Lung (tissue), 17 donors: ENCODE measurements at places on chromosomes 16 and 17.

- DNase-seq: no peak
These were observed 2.4 kb downstream of the RHBDF2 start for GRCh38 chr17:76498876-76499251.

- no peak for DNase-seq
These were observed 15.0 kb upstream of the C16orf87 start for GRCh38 chr16:46845952-46846351.

GRCh38 chr16:2779978-2780898 is 3.2 kb upstream of the ELOB start:
- no peak for DNase-seq

DNA sequence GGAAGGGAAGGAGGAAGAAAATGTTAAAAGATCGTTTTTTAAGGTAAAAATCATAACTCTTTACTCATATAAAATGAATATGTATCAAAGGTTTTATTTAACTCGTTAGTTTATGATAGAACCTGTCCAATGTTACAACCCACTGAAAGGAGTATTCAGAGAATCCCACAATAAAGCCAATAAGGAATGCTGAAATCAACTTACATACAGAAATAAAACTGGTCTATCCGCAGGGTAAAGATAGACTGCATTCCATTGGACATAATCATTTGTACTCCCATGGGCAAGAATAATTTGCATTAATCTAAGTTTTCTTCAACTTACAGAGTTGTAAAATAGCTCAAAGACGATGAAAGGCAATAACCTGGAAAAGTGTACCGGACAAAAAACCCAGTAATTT is 17.9 kb upstream of the BEAN1 start:
- peak; percentile 44 for DNase-seq

GRCh38 chr17:37662353-37662752 is 19.1 kb upstream of the DDX52 start:
- DNase-seq: no peak

- peak; percentile 5 for DNase-seq
These were observed 85.6 kb downstream of the TTC19 start for GRCh38 chr17:16085066-16085699.

GRCh38 chr17:66865151-66865550 is 30.2 kb downstream of the CACNG5 start:
- no peak for DNase-seq

- no peak for DNase-seq
These were observed 8.7 kb upstream of the UBE2G1 start for GRCh38 chr17:4375039-4375748.

GRCh38 chr16:15403392-15403995 is 7.9 kb downstream of the MPV17L start:
- no peak for DNase-seq

DNA sequence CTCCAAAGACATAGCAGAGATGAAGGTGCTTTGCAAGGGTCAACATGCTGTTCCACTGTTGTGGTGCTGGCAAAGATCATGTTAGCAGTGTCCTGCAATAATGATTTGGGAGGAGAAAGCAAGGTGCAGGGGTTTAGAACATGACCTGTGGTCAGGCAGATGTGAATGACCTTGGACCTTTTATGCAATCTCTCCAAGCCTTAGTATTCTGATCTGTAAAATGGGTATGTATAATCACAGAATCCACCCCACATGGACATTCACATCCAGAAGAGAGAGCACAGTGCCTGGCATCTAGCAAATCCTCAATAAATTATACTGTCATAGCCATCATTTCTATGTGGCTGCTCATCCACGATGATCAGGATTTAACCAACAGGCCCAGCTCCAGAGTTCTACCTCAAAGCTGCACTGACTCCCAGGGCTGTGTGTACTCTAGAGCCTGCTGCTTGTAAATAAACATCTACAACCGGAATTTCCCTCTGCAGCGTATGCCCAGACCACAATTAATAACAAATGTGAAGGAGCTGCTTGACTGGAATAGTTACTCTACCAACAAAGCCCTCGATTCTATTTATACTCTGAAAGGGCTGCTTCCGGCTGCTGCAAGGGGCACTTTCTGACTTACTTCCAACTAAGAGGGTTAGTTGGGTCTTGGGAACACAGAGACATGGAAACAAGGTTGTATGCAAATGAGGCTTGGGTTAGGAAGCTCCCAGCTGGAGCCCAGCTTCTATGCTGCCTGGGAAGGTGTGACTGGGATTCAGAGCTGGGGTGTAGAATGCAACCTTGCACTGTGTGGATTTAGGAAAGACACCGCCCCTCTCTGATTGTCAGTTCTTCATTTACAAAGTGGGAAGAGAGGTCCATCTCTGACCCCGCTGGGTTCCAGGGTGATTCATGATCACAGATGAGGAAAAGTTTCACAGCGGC is 265.2 kb downstream of the XYLT1 start:
- peak; percentile 82 for DNase-seq

DNA sequence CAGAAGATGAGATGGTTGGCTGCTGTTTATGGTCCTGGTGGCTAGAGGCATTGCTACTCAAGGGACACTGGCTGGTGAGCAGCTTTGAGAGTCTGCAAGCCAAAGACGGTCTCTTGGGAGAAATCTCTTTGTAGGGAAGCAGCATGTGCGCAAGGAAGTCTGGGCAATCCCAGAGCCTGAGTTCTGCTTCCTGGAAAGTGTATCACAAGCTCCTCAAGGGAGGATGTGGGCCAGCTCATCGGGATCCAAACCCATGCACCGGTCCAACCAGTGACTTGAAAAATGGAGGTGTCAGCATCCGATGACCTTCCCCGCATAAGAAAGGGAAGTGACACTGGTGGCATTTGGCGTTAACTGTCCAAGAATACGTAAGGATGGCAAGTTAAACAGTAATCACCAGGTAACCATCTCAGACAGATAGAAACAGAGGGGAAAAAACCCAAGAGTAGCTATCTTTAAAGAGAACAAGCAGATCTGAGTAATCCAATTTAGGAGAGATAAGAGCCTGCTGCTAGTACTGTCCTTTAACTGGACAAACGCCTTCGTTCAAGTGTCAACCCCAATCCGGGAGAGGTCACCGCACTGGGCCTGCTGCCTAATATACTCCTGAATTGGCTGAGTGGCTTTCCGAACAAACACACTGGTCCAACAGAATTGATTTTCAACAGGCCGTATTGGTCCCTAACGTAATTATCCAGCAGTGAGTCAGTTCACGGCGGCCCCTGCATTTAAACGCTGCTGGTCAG is 303.0 kb upstream of the ZFHX3 start:
- no peak for DNase-seq

- no peak for DNase-seq
These were observed 10.2 kb downstream of the RNF213 start for GRCh38 chr17:80270836-80271235.

- no peak for DNase-seq
These were observed 4.7 kb downstream of the SGF29 start for GRCh38 chr16:28558456-28558855.

DNA sequence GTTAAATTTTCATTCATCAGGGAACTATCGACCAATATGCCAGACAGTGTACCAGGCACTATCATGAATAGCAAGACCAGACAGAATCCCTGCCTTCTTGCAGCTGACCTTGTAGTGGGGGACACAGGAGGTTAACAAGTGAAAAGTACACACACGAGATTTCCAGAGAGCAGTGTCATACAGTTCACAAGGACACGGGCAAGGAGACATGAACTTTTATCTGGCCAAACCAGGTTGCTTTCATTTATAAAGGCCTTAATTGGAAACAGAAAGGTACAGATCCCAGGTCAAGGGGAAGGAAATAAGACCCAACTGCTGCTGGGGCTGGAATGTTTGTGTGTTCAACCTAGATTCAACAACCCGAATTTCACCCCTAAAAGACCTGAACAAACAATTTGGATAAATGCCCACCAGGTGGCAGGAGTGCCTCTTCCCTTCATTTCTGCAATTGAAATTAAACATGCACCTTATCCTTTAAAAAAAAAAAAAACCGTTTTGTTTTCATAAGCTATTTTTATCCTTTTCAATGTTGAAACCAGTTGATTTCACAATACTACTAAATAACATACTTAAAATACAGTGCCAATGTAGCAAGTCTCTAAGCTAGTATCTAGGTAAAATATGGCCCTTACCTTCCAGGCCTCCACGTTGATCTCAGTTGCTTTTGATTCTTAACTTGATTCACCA is 65.9 kb downstream of the EMP2 start:
- peak; percentile 60 for DNase-seq

DNA sequence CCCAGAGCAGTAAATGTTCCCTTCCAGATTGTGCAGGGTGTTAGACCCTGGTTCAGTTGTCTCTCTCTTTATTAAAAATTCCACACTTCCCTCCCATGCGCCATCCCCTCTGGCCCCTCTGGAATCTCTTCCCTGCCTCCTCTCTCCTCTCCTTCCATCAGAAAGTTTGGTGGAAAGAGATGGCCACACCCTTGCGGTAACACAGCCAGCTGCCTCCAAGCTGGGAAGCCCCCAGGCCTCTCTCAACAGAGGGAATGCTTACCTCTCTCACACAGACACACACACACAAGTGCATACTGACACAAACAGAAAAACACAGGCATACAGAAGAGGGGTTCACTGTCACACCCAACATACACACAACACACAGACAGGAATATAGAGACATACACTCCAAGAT is 220.5 kb downstream of the C16orf78 start:
- DNase-seq: no peak

DNA sequence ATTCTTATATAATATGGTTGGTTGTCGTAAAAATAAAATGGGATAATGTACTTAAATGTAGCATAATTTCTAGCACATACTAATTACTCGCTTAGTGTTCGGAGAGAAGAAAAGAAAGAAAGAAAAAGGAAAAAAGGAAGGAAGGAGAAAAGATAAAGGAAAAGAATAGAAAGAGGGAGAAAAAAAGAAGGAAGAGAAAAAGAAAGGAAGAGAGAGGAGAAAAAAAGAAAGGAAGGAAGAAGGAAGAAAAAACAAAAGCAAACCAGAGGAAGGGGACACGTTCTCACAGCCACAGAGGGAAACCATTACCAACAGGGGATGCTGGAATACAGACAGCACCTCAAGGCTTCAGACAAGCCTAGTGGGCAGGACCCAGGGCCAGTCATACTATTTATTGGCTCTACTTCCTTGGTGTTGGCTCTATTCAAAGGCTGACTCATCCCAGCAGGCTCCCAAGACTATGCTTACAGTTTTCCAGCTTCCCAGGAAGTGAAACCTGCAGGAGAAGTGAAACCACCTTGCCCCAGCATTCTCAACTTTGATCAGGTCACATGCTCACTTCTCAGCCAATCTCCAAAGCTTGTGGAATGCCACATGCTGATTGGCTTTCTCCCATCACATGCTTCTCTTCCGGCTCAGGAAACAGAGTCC is 273.5 kb upstream of the IRX5 start:
- no peak for DNase-seq

- DNase-seq: peak; percentile 81
These were observed 7.1 kb upstream of the AKTIP start for GRCh38 chr16:53509906-53510703.

- DNase-seq: peak; percentile 67
These were observed 9.6 kb upstream of the RHBDF2 start for GRCh38 chr17:76510831-76511244.

- DNase-seq: peak; percentile 75
These were observed 14.1 kb downstream of the CYGB start for GRCh38 chr17:76523084-76524037.

DNA sequence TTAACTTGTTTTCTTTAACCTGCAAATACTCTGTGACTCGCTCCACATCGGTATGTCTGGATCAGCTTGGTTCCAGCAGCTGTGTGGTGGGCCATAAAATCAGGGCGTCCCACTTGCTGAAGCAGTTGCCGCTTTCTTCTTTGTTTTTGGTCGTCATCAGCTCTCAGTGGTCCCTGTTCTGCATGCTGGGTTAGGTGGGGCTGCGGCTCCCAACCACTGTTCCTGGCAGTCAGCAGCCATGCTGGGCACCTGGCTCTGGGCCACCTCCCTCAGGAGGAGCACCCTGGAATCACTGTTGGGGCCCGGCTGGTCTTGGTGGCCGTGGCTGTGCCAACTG is 23.0 kb downstream of the MGRN1 start:
- DNase-seq: no peak

DNA sequence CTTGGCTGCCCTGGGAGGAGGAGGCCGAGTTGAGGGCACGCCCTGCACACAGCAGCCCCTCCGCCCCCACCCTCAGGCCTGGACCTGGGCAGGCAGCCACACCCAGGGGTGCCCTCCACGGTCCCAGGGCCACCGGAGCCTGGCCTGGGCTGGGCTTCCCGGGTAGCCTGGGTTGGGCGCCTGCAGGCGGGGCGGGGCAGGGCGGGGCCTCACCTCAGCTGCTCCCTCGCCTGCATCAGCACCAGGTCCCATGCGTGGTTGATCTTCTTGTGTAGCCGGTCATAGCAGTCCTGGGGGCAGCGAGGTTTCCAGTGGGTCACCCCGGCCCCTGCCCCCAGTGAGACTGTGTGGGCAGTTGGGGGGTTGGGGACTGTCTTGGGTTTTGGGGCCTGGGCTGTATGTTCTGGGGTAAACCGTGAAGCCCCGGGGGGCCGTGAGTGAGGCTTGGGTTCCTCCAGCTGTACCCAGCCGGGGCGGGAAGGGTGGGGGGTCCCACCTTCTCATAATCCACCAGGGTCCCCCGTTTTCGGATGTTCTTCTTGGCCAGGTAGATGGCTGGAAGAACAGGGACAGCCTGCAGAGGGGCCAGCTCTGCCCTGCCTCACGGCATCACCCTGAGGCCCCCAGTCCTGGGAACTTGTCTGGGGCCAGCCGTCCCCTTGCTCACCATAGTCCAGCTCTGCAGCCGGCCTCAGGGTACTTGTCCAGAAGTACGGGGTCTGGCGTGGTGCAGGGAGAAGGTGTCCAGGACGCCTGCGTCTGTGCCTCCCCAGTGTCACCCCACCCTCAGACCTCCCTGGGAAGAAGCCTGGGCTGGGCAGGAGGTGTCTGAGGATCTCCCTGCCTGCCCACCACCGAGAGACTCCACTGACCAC is 2.0 kb downstream of the RGS11 start:
- no peak for DNase-seq

- no peak for DNase-seq
These were observed 32.3 kb downstream of the DDX19A start for GRCh38 chr16:70378869-70379493.

- DNase-seq: peak; percentile 87
These were observed 29.2 kb upstream of the LRRC75A start for GRCh38 chr17:16521070-16521727.

GRCh38 chr16:88610080-88610479 is 28.3 kb upstream of the IL17C start:
- DNase-seq: no peak

DNA sequence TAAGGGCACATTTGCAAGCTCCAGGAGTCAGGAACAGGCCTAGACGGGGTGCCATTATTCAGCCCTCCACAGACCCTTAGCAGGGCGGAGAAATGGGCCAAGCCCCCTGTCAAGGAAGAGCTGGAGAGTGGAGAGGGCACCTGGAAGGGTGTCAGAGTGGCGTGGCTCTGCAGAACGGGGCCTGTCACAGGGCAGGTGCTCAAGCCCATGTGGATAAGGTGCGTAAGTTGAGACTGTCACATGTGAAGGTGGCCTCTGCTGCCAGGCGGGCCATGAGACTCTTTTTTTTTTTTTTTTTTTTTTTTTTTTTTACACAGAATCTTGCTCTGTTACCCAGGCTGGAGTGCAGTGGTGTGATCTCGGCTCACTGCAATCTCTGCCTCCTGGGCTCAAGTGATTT is 12.0 kb upstream of the CRISPLD2 start:
- DNase-seq: no peak
